ENCODE measurements at places on chromosomes 2 and 18.

DNA sequence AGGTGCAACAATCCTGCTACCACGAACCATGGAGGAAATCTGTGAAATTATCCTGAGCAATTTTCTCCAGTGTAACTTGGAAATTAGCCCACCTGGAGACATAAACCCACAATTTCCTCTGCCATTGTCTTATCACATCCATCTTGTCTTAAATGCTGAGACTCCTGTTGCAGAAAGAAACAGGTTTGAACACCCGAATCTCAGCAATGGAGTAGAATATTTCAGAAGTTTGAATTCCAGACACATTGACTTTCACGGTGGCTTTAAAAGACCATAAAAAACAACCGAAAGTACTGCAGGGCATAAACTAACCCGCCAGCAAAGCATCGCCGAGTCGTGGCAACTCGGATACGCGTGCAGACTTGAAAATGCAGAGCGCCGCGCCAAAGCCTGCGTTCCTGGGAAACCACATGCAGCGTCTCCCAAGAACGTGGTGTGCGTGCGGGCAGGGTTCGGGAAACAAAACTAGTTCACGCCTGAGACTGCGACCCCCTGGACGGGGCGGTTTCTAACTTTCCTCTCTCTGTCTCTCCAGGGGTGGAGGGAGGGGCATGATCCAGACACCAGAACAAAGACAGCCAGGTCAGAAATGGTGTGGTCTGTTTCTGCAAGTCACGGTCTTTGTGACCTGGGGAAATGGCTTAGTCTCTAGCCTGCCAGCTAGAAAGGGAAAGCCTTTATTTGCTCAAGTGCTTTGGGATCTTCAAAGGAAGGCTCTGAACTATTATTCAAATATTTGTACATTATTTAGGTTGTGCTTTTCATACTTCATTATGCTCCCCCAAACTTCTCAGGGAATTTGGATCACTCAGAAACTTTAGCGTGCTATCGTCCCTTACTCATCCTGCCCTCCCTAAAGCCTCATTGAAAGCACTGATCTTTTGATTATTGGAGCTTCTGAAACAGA lies 26.9 kb upstream of the KCTD1 start:
- peak; percentile 68 for DNase-seq

DNA sequence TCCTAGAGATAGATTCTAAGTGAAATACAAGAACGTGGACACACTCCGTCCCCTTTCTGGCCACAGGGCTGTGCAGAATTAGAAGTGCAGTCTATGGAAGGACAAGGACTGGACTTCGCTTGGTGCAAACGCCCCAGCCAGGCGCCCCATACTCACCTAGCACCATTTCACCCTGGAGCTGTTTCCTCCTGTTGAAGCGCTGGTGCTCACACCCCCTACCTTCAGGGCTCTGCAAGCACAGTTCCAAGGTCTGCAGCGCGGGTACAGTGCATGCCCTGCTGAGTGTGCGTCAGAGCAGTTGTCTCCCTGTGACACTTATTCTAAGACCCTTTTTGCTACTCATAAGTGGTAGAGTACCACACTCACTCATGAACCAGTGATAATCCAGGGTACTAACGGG lies 3.0 kb downstream of the HPCAL1 start:
- DNase-seq: no peak

- no peak for DNase-seq
Observed at GRCh38 chr2:54773838-54774237, 50.4 kb downstream of the EML6 start.

DNA sequence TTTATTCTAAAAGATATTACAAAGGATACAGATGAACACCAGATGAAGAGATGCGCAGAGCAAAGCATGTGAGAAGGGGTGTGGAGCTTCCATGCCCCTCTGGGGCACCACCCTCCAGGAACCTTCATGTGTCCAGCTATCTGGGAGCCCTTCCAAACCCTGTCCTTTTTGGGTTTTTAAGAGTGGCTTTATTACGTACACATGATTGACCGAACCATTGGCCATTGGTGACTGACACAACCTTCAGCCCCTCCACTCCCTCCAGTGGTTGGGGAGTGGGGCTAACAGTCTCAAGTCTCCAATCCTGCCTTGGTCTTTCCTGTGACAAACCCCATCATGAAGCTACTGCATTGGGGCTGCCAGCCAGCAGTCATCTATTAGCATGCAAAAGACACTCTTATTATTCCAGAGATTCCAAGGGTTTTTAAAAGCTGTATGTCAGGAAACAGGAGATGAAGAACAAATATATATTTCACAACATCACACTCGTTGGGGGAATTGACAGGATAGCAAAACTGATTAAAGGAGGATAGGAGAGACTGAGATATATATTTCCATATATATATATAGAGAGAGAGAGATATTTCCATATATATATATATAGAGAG lies 19.4 kb downstream of the IL1B start:
- DNase-seq: no peak

GRCh38 chr2:237626813-237627440 lies 460 bp upstream of the LRRFIP1 start:
- no peak for DNase-seq

GRCh38 chr2:2590141-2590540 lies 259.1 kb upstream of the MYT1L start:
- DNase-seq: no peak

Measured in fibroblast of skin of abdomen (primary cell).